ENCODE measurements at places on chromosomes 5 and 9.

DNA sequence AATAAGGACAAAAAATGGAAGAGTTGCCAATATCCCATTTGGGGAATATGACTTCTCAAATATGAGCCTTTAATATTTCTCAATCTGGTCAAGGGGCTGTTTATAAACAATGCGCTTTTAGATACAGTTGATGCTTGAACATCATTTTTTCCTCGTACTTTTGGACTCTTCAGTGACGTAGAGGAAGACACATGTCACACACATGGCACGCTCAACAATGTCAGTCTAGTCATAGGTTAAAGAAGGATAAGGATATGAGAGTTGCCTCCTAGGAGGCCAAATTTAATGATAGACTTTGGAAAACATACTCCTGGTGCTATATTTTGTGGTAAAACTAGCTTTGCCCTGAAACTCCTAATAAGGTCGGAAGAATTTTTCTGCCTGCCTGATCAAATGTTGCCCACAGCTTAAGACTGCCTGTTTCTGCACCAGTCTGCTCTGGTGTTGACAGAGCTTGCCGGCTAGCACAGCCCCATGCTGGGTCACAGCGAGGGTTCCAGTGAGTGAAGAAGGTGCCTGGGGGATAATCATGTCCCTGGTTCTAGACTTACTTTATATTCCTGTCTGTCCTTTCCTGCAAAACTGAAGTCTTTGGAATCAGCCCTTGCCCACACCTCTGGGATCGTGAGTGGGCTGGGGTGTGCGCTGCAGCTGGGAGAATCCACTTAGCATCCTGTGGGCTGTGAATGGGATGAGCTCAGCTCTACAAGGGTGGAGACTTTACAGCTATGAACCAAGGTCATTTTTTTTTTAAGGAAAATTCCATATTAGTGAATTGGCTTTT, 230.8 kb upstream of the IRX4 start:
- DNase-seq: no peak

DNA sequence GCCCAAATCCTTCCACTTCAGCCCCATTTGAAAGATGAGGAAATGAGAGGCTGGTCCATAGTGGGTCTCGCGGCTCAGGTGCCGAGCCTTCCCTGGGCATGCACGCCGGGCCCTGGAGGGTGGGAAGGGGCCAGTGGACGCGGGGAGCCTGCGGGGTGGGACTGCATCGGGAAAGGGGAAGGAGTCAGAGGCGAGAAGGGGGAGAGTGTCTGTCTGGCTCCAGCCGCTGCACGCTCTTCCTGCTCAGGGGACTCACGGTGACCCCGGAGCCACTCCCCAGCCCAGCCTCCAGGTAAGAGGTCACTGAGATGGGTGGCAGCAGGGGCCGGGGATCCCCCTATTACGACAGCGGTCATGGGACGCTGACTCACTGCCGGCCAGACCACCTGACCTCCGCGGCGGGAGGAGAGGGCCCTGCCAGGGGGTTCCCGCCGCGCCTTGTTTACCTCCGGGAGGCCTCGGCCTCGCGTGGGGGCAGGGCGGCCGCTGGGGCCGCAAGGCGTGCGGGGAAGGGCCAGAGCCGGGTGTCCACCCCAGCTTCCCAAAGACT, 1.9 kb upstream of the SQSTM1 start:
- DNase-seq: peak; percentile 94

DNA sequence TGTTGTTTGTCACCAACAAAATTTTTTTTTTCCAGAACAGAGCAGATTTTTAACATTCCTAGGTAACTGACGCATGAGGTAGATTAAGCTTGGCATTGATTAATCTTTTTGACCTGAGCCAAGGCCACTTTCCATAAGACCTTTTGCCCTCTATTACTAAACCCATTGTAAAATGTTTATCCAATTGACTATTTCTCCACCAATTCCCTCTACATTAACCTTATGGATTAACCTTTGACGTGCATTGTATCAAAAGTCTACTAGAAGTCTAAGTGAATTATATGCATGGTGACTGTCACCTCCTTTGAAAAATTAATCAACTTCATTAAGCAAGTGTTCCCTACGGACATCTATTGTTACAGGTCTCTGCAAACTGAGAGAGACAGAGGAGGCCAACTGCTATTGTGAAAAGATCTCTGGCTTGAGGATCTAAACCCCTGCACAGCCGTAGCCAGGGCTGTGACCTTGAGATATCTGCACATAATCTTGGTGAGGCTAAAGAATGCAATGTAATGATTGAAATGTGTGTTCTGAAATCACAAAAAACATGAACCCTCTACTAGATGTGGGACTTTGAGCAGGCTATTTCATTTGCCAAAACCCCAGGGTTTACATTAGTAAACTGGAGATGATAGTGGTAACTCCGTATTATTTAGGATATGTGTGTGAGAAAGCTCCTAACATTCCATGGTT, 632.2 kb downstream of the TLR4 start:
- DNase-seq: no peak

DNA sequence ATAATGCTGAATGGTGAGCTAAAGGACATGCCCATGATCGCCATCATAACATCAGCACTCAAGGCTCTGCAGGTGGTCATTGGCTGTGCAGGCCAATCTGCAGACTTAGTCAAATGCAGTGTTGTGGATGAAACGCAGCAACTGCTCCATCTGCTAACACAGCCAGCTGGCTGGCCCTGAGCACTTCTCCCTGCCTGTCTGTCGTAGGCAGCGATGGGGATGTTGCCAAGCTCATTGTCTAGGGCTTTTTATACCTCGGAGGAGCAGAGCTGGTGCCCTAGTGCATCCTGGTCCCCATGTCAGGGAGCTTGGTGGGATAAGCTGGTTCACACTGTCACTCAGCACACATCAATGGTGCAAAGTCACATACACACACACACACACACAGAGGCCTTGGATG, 189.4 kb downstream of the TENT4A start:
- DNase-seq: no peak

- DNase-seq: no peak
These were observed 25.1 kb downstream of the PARP8 start for GRCh38 chr5:50691399-50692016.

GRCh38 chr5:15105799-15106393, 234.3 kb upstream of the ANKH start:
- DNase-seq: peak; percentile 56

- DNase-seq: no peak
These were observed 32.4 kb downstream of the ABCA1 start for GRCh38 chr9:104895572-104895971.

DNA sequence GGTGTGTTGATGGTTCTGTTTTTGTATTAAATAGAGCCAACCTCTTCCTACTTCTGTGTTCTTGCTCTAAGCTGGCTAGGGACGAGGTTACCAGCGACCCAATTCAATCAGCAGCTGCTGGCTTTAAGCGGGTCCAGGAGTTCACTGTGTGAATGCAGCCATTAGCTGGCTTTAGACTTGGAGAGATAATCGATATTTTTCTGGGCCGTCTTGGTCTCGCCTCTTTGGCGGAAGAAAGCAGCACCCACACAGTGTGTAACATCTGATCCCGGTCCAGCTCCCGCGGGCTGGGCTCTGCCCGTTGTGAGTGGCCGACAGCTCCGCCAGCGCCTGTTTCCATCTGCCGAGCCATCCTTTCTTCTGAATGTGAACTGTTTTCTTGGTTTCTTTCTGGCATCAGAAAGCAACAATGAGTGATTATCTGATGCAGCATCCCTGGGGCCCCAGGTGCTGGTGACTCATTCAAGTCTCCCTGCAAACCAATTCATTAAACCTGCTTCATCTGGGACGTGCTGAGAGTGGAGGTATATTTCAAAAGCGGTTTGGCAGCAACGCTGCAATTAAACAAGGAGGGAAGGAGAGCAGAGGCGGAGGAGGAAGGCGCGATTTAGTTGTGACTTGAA, 90.8 kb upstream of the IRX4 start:
- no peak for DNase-seq

- DNase-seq: no peak
These were observed 9.5 kb upstream of the ADGRD2 start for GRCh38 chr9:124440786-124441185.

DNA sequence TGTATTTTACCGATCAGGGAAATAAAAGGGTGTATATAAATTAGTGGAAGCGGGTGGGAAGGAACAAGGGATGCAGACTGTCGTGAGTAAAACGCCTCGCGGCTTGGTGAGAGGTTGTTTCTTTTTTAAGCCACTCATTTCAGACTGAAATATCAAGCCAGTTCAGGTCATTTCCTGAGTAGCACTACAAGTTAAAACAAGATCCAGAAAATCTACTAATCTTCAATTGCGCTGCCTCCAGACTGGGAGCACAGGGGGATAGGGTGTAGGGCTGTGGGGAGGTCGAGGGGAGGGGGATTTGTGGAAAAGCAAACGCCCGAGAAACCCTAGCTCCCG, 140.8 kb downstream of the TSSK1B start:
- DNase-seq: no peak

- DNase-seq: peak; percentile 62
These were observed at the start of gene ABLIM3 for GRCh38 chr5:149141224-149141956. Gene ABLIM3 (plus strand): TSS chr5:149141493. CDS start chr5:149142096, 603 bp downstream.

DNA sequence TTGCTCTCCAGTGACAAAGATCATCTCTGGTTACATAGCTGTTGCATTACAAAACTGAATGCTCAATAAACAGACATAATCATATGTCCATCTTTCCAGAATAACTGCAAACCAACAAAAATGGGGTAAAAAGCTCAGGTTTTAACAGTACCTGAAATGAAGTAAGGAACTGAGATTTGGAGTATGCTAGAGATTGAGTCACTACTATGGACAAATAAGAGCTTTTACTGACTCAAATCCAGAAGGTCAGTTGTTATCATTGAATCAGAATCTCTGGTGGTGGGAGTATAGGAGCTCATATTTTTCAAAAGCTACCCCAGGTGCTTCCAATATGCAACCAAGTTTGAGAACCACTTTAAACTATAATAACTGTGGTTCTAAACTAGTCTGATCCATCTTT, 4.1 kb upstream of the RAPGEF6 start:
- DNase-seq: no peak

DNA sequence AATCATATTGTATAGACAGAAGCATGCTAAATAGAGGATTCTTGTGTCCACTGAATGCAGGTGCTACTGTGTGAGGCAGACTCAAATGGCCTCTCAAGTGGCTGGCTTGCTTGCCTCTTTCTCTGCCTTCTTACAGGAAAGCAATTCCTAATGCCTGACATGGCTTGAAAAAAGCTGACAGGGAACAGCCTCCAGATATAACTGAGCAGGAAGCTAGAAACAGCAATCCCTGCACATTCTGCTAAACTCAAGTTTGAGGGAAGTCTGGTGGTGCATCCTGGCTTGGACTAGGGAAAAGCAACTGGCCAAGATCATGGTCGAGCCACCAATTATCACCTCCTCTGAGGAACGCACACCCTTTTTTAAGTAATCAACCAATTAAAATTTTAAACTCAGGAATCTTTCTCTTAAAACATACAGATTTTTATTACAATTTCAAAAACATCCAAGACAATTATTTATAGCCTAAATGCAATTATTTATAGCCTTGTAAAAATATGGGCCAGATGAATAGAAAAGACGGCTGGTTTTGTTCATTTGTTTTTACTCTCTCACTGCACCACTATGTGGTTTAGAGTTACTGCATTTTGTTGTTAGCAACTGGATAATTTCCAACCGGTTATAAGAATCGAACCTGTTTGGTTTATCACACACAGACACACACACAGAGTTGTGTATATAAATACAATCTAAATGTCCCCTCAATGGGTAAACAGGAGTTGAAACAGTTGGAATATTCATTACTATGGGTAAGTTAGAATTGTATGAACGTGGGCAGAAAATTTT, 290.9 kb upstream of the ANKRD55 start:
- no peak for DNase-seq
